ENCODE measurements at places on chromosomes 6 and 20.

GRCh38 chr6:5423251-5423650 lies 161.9 kb downstream of the FARS2 start:
- DNase-seq, result no peak

- DNase-seq, result no peak
Measured at GRCh38 chr6:118401325-118401975, 146.6 kb upstream of the PLN start.

GRCh38 chr6:47476781-47477496 lies 650 bp upstream of the CD2AP start:
- DNase-seq, result peak; percentile 5

- DNase-seq, result no peak
Measured at GRCh38 chr6:63475707-63476106, 96.6 kb upstream of the LOC128125822 start.

DNA sequence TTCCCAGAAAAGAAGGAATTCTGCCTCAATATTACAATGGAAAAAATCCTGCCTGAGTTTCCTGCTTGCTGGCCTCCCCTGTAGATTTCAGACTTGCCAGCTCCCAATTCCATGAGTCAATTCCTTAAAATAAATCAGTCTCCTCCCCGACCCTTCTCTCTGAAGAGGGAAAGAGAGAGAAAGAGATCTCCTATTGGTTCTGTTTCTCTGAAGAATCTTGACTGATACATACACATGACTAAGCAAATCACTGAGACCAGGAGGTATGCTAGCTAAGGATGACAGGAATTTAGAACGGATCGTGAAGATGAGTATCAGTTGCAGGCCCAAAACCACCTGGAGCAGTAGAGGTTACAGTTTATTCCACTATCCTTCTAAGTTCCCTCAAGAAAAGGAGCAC lies 11.3 kb upstream of the RBM24 start:
- DNase-seq, result peak; percentile 89

DNA sequence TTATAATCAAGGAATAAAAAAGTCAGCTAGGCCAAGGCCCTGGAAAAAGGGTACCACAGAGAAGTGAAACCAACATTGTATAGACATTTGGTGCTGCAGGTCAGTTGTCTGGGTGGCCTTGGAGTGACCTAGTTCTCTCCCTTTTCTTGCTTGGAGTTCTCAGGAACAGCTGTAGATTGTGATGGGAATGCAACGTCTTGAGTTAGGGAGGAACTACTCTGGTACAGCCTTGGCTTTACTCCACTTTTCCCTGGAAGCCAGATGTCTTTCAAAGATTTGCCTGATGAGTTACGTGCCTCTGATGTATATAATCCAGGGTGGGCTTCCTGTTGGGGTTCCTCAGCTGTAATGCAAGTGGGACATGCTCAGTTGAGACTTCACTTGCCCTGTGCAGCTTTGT lies 694.7 kb downstream of the HTR1B start:
- no peak for DNase-seq

GRCh38 chr6:21582651-21583050 lies 10.9 kb upstream of the SOX4 start:
- DNase-seq, result no peak

DNA sequence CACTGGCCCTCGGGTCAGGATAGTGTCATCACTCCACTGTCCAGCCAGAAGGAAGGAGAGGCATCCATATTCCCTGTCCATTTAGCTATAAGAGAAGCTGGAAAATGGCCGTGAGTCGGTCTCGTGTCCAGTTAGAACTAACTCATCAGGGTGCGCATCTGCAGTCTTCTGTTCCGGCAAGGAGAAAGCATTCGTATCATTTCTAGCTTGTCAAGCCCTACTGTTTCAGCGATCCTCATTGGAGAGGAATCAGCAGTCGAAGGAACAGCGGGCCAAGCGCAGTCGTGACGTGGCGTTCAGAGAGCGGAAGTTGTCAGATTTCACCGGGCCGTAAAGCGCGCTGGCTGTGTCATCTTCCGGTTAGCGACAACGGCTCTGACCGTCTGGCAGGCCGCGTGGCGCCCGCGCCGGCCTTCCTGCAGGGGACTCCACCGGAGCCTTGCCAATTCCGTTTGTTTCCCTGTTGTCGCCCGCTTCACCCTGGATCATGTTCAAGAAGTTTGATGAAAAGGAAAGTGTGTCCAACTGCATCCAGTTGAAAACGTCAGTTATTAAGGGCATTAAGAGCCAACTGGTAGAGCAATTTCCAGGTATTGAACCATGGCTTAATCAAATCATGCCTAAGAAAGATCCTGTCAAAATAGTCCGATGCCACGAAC lies 32.9 kb downstream of the HM13 start:
- peak; percentile 88 for DNase-seq

GRCh38 chr6:107704347-107705013 lies 119.6 kb downstream of the SCML4 start:
- peak; percentile 62 for DNase-seq

- DNase-seq, result no peak
Measured at GRCh38 chr20:34529742-34530141, 13.5 kb downstream of the DYNLRB1 start.

DNA sequence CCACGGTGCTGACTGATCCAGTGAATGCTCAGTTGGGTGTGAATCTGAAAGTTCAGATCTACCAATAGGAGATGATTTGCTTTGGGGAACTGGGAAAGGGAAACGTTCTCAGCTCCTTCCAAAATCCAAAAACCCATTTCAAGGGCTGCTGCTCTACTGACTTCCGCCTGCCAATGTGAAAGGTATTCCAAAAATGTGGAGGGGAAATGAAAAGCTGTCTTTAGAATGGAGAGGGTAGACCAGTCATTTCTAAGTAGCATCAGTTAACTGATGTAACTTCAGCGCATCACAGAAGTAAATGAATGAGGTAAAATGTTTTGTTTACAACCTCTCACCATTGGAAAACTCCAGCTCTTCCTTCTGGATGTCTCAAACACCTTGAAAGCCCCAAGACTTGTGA lies 19.6 kb upstream of the EYA2 start:
- peak; percentile 32 for DNase-seq

DNA sequence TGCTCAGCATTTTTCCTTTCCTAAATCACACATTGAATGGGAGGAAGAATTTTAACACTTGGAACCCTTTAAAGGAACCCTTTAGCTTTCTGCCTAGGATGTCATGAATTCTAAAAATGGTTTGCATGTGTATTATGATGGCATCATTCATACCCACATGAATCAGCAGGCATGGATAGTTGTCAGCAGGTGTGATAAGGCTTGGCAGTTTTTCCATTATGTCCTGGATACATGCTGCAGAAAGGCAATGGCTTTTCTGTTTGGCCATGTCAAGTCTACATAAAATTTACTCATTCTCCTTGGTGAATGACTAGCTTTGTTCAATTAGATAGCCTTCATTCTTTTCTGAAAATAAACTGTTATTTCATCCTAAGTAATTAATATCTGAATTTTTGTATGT lies 353.7 kb downstream of the GRIK2 start:
- no peak for DNase-seq

GRCh38 chr6:134714113-134714512 lies 235.8 kb downstream of the ALDH8A1 start:
- DNase-seq, result no peak
